DND-41 (cell line): ENCODE measurements at places on chromosomes 13 and 19.
A peak's percentile ranks its signal among the peaks of the same experiment; 100 is the strongest.

- DNase-seq: no peak
Observed at GRCh38 chr19:16895467-16896145, 6.8 kb downstream of the F2RL3 start.

GRCh38 chr19:41591951-41592562 is 16.1 kb downstream of the CEACAM21 start:
- no peak for DNase-seq

DNA sequence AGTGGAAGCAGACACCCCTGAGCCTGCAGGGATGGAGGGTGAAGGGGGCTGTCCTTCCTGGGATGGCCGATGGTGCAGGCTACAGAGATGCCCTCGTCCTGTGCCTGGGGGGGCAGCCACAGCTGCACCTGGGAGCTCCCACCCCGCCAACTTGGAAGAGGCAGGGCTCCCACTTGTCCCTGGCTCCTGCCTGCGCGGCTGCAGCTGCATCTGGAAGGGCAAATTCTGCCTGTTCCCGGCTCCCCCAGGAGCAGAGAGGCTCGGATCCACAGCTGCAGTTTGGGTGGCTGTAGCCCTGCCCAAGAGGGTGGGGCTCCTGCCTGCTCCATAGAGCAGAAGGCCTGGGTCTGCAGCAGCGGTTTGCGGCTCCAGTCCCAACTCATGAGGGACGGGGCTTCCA is 2.2 kb downstream of the CEP89 start:
- DNase-seq: no peak

- DNase-seq: no peak
Observed at GRCh38 chr19:18450021-18450930, 12.3 kb upstream of the ISYNA1 start.

GRCh38 chr13:112747256-112747655 is 57.4 kb downstream of the ATP11A start:
- DNase-seq: no peak

- no peak for DNase-seq
Observed at GRCh38 chr19:2461751-2462634, 5.2 kb upstream of the LMNB2 start.

DNA sequence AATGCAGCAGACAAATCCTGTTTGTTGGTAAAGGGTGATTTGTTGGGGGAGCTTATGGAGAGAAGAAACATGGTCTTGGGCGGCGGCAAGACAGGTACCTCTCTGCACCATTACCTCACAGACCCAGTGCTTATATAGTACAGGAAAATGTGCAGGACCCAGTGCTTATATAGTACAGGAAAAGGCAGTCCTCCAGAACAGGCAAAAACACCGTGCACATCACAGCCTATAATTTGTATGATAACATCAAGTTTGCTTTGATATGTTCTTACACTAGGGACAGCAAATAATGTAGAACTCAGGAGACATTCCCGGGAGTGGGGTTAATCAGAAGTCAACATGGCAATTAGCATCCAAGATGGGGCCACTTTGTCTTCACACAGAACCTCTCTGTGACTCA is 20.9 kb downstream of the VAV1 start:
- no peak for DNase-seq

DNA sequence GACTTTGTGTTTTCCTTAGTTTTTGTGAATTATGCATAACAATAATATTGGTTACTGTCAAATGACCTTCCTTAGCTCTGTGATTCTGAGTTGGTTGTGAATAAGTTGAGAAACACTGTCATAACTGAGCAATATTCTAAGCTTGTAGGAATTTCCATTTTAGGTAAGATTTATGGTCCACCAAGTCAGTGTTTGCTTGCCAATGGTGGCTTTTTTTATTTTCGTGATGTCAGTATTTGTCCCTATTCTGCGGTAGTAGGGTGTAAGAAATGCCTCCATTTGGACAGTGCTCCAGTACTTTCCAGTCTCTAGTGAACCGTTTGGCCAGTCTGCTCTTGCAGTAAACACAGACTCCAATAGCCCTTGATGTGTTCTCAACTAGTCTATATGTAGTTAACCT is 94.7 kb downstream of the FRY start:
- no peak for DNase-seq

DNA sequence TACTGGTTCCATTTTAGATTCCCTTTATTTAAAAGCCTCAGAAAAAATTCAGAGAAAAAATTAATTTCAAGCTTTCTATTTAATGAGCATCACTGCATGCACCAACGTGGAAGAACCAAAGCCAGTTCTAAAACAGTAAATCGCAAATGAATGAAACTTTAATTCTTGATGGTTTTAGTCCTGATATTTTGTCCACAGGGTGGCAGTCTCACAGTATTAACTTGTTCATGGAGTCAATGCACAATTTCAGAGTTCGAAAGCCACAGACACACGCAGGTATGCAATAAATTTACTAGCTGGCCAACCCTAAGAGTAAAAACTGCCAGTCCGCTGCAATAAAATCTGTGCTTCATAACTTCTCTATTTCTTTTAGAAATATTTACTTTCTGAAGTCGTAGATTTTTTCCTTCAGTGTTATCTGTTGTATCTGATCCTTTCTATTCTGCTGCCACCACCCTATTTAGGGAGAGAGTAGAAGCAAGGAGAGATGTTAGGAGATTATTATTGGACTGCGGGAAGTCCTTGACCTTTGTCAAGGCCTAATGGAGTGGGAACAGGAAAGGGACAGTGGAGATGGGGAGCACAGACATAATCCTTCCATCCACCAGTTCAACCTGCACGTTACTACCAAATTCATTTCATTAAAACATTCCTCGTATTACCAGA is 7.0 kb upstream of the WBP4 start:
- peak; percentile 50 for DNase-seq

DNA sequence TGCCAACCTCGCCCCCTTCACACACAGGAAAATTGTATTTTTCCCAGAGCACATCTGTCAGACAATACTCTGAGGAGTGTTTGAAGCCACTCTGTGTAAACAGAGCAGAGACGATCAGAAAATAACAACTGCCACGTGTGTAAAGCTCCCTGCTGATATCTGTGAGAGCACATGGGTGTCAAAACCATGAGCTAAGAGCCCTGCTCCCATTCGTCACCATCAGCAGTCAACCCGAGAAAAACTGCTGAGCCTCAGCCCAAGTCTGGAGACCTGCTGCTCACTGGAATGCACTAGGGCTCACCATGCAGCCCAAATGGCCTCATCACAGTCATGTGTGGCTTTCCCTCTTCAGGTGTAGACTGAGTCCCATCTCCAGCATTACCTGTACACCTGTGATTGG is 304.1 kb downstream of the FGF14 start:
- DNase-seq: no peak

GRCh38 chr19:14566712-14567077 is 5.2 kb downstream of the NDUFB7 start:
- no peak for DNase-seq

GRCh38 chr13:110597041-110597689 is 18.2 kb upstream of the NAXD start:
- DNase-seq: no peak

GRCh38 chr13:75309981-75310580 is 171.9 kb downstream of the TBC1D4 start:
- no peak for DNase-seq

- DNase-seq: no peak
Observed at GRCh38 chr13:47555235-47555634, 445.8 kb downstream of the SUCLA2 start.

DNA sequence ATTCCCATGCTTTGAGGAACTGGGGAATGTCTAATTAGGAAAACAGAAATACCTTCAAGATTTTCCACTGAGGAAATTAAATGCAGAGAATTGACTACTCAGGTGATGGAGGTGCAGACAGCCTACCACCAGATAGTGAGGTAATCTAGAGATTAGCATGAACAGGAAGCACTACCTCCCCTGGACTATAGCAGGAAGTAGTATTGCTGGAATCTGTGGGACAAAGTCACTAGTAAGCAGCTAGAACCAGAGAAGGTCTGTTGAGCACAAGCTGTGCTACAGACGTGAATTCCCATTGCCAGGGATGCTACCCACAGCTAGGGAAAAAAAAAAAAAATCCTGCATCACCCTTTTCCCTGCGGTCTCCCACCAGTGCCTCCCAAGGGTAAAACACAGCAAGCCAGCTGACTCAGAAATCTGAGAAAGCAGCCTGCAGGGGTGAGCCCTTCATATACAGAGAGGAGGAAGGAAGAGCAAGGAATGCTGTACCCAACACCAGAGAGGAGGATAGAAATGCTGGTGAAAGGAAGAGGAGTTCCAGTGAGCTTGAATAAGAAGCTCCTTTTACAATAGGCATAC is 10.2 kb downstream of the ENOX1 start:
- no peak for DNase-seq

DNA sequence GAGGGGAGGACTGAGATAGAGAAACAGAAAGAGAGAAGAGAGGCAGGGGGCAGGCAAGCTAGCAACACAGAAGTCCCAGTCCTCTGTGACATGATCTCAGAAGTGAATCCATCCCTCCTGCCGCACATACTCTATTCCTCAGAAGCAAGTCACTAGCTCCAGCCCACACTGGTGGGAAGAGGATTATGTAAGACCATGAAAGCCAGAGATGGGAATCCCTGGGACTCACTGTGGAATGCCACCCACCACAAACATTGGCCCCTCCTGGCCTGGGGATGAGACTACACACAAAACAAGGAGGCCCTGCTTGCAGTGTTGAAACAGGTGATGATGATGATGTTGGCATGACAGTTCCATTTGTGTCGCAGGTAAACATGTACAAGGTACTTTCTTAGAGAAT is 419.9 kb downstream of the IRS2 start:
- DNase-seq: no peak

DNA sequence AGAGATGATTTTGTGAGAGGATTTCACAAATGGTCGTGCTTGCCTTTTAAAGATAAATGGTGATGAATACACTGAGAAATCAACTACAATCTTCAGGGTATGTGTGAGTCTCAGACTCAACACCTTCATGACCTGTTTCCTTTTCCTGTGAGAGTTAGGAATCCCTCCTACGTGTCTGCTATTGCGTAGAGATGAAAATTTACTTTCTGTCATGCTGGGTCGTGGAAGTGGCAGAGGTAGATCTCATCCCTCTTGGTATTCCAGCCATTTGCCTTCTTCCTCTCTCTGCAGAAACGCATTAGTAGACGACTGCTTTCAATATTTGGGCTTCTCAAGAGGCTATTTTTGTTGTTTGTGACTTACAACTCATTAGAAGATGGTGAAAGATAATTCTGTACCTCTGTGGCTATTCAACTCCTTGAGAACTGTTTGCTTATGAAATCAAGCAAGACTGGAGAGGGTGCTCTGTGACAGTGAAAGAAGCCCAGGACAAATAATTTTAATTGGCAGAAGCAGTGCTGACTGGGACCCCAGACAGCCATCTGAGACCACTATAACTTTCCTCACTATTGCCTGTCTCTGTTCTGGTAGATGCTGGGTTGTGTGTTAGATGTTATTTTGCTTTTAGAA is 233.1 kb downstream of the LACC1 start:
- DNase-seq: no peak

DNA sequence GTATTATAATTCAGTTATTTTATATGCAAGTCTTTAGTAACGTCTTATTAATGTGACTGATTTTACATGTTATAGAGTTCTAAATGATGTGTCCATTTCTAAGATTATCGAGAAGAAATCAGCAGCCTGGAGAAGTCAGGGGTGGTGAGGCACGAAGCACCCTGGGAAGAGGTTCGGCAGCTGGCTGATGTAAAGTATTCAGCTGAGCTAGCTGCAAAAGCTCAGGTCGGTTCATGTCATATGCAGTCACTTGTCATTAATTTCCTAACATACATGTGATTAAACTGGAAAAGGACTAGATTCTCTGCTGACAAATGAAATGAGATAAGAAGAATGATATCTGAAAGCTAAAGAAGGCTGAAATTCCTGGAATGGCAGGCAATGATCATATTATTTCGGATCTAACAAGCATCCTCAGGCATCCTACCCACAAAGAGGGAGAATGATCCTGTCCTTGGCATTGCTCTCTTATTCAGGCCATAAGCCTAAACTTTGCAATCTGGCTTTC is 383.0 kb upstream of the SLITRK1 start:
- no peak for DNase-seq

- peak; percentile 85 for DNase-seq
Observed at GRCh38 chr19:41951686-41952172, 7.4 kb downstream of the RABAC1 start.

DNA sequence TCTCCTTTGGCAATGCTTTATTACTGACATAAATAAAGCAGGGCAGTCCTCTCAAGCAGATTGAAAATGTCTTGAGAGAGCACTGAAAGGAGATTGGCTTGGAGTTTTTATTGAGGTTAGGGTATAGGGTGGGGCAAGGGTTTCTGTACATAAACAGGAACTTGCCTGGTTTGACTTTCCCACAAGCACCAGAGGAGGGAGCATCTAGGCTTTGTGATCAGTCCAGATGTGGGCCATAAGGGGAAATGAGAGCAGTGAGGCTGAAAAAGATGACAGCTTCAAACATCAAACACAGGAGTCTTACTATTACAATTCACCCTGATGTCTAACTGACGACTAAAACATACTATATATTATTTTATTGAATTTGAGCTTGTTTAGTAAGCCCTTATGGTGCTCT is 260.9 kb downstream of the MTUS2 start:
- DNase-seq: peak; percentile 79

GRCh38 chr19:35990156-35990555 is 4.8 kb upstream of the SDHAF1 start:
- no peak for DNase-seq

DNA sequence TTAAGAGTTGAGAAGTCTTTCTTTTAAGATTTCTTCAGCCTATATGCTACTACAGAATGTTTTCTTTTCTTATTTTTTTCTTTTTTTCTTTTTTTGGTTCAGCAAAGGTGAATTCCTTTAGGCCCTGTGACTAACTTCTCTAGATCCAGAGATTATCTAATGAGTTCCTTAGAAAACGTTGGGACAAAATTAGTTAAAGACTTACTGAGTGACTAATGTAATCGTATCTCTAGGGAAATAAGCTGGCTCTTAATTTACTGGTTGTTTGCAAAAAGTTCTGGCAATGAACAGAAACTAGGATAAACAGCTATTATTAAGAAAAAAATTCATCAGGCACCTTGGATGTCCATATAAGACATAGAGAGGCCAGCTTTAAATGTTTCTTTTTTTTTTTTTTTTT is 30.7 kb upstream of the CSNK1A1L start:
- DNase-seq: no peak
